ENCODE measurements at places on chromosomes 3 and 15.
A peak's percentile ranks its signal among the peaks of the same experiment; 100 is the strongest.

GRCh38 chr3:80889535-80889934 lies 871.9 kb downstream of the GBE1 start:
- DNase-seq = no peak

DNA sequence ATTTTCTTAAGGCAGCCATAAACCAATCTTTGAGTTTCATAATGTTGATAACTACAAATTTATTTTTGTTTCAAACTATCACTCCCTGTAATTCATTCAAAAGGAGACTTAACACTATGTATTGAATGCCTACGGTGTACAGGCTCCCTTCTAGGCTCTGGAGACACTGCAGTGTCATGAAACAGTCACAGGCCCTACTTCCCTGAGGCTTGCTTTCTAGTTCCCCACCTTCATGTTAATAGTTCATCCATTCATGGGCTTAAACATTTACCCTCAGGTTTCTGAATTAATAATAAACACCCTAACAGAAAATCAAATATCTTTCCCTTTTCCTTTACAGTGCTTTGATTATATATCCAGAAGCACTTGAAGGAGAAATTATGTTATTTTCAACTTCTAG lies 168.7 kb downstream of the CHL1 start:
- no peak for DNase-seq

GRCh38 chr15:88896333-88897033 lies 1.1 kb upstream of the HAPLN3 start:
- no peak for DNase-seq

GRCh38 chr3:30473374-30474051 lies 132.9 kb upstream of the TGFBR2 start:
- no peak for DNase-seq

- DNase-seq = no peak
Observed at GRCh38 chr3:111351334-111351733, 190.7 kb upstream of the CD96 start.

- peak; percentile 61 for DNase-seq
Observed at GRCh38 chr3:172675441-172676193, 35.2 kb downstream of the NCEH1 start.

- DNase-seq = no peak
Observed at GRCh38 chr3:103218146-103218545, 783.3 kb downstream of the ZPLD1 start.

GRCh38 chr3:149727656-149728055 lies 24.6 kb downstream of the COMMD2 start:
- DNase-seq = no peak

DNA sequence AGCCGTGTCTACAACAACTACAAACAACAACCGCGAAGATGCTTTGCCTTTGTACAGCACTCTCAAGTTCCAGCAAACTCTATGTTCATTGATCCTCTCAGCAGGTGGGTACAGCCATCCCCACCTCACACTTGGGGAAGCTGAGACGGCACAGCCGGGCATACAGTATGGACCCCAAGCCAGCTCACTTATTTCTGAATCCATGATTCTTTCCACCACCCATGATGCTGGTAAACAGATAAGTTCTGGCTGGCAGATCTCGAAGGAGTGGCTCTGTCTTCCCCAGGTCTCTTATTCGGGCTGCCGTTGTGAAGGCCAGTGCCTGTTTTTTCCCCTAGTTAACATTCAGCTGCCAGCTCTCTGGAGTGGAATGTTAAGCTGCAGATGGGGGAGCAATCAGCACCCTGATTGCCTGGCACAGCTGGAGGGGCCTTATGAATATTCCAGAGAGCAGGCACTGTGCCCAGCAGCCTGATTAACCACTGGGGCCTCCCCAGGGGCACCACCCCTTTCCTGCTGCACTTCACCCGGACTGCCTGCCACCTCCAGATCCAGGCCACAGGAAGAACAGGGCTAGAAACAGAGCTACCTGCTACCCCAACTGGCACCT lies 73.2 kb downstream of the CORO2B start:
- DNase-seq = no peak

DNA sequence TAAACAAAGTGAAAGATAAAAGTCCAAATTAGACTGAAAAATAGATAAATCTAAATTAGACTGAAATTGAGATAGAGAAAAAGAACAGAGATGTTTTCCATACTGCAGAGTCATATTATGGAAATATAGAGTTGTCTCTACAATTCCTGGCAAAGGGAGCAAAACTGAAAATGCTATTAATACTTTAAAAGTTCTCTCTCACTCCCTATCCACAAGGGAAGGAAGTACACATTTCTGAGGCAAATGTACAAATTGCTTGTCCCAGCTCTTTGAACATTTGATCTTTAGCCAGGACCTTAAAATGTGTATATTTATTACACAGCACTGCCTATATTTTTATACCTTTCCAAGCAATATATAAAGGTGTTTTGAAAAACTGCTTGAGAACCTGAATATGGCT lies 225.1 kb upstream of the SEMA6D start:
- no peak for DNase-seq

- no peak for DNase-seq
Observed at GRCh38 chr3:11591002-11591355, 52.7 kb downstream of the VGLL4 start.

DNA sequence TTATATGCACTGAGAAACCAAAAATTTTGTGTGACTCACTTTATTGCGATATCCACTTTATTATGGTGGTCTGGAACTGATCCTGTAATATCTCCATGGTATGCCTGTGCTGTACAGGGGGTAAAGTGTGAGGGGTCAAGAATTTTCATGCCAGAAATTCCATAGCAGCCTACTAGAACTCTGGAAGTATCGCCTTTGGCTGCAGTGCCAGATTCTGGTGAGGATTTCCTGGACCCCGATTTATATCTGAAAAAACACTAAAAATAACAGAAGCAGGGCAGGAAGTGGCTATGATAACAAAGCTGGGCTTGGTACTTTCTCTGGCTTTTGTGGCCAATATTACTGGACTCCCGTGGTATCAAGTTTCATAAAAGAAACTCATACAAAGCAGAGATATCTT lies 36.4 kb downstream of the CCDC80 start:
- DNase-seq = peak; percentile 52

- no peak for DNase-seq
Observed at GRCh38 chr3:61454801-61455200, 106.6 kb upstream of the PTPRG start.

GRCh38 chr3:109643590-109643989 lies 306.2 kb upstream of the DPPA4 start:
- DNase-seq = peak; percentile 83

DNA sequence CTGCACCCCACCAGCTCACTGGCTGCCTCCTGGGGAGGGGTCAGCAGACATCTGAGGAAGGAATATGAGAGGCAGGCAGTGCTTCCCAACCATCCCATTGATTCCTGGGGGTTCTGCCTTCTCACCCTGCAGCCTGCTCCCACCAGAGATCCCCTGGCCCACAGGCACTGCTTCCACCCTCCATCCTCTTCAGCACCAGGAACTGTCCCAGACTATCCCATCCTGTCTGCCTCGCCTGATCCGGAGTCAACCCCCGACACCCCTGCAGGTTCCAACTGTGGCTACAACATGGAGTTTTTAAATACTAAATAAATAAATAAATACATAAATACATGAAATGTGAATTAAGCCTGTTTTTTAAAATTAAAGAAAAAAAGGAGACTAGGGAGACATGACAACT lies 43.6 kb downstream of the CACNA2D2 start:
- no peak for DNase-seq

GRCh38 chr15:24878153-24878552 lies 76.6 kb upstream of the SNRPN start:
- no peak for DNase-seq

DNA sequence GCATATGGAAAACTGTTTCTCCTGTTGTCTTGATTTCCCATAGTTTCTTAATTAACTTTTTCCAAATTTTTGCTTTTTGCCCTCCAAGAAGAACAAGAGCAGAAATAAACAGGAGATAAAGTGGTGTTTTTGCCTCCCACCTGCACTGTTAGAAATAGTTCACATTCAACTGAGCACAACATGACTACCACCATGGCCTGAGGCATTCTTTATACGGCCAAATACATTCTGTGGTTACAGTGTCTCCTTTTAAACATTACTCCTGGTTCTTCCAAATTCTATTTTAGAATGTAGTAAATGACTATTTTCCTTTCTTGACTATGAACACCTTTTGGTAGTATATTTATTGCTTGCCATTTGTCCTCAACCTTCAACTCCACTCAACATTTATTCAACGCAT lies 98.5 kb downstream of the LARS2 start:
- DNase-seq = no peak

- no peak for DNase-seq
Observed at GRCh38 chr3:33758864-33759263, 39.6 kb upstream of the PDCD6IP start.

- no peak for DNase-seq
Observed at GRCh38 chr3:197007296-197007940, 22.2 kb downstream of the MELTF start.

DNA sequence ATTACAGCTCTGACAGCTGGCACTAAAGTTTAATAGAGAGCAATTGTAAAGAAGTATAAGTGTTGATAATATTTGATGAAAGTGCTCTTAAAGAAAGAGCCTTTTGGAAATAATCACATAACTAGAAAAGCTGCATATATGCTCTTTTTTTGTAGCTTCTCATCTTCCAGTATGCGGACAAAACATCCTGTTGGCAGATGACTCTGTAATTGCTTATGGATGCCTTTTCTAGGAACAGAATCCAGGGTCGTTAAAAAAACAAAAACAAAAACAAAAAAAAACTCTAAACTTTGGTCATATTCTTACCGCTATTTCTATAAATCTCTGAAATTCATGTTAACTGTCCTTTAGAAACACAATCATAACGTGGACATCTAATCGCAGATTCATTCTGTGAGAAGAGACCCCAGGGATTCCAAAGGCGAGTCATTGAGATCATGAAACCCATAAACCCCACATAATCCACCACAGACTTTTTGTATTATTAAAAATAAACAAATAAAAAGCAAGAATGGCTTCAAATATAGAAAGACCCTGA lies 109.8 kb downstream of the EPHA3 start:
- DNase-seq = no peak

DNA sequence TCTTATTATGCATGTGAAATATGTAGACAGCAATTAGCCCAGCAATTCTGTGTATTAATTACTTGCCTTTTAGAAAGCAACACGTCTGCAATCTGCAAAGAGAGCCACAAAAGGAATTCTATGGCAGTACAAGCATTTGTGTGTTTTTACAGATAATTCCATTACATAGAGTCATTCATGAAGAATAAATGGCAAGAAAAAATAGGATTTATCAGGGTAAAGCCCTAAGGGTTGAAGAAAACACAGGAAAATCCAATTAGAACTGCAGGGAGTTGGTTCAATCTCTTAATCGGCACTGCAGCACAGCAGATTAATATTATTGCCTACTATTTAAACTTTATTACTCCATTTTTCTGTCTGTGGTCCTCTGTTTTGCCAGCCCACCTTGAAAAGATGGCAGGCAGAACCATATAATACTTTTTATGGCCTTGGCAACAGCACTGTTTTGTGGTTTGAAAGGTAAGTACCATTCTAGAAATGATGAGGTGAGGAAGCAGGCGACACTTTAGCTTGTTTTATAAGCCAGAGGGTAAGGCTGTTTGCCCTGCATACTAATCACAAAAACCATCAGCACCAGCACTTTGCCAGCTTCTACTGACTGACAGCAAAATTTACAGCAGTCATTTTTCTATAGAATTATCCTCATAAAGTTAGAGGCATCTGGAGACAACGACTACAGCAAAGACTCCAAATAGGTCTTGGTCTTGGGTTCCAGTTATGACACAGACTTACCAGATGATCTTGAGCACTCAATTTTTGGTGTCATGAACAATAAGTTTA lies 638.2 kb upstream of the NAALADL2 start:
- DNase-seq = no peak

DNA sequence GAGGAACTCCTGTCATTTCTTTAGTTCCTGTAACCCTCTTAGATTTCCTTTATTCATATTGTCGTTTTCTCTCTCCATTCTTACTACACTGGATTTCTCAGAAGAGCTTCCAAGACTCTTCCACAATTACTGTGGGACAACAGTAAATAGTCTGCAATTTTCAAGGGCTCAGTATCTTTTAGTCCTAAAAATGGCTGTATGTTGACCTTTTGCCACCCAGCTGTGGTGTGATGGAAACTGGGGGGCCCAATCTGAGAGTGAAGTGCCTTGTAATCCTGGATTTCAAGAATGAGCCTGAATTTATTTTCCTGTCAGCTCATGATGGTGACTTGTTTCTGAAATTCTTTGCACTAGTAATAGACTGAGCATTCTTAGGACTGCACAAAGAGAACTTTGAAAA lies 277.6 kb upstream of the RASGRP1 start:
- no peak for DNase-seq

DNA sequence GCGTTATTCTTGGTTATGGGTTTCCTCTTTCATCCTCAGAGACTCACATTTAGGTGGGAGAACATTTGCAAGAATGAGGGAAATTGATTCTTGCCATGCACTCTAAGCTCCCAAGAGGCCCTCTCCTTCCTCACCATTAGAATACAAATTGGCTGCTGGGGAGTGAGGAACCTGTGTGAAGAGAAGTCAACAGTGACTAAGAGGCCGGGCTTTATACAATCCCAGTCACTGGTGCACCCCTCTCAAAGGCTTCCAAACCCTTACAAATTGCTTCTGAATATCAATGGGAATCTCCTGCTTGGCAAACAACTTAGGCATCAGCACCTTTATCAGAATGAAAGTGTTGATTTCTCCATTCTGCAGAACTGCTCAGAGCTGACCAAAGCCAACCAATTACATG lies 16.5 kb upstream of the RGMA start:
- no peak for DNase-seq

DNA sequence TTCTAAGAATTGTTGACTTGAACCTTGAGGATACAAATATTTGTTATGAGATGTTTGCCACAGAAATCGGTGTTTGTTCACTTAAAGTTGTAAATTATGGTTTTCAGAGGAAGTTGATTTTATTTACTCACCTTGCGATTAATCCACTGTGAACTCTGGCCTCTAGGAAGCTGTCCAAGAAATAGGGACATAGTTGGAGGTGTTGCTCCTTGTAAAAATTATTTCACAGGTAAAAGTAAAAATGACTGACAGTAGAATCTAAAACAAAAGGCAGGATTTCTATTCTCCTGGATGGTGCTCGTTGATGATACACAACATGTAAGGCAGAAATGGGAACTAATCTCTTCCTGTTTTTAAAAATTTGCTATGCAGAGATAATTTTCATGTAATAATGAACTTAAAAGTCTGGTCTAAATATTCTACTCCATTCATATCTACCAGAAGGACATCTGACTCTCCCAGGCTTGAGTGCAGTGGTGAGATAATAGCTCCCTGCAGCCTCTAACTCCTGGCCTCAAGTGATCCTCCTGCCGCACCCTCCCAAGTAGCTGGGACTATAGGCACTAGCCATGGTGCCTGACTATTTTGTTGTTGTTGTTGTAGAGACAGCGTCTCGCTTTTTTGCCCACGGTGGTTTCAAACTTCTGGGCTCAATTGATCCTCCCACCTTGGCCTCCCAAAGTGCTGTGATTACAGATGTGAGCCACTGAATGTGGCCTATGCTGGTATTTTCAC lies 17.1 kb upstream of the LZTFL1 start:
- no peak for DNase-seq

- DNase-seq = no peak
Observed at GRCh38 chr3:123153125-123154019, 48.4 kb upstream of the SEC22A start.

GRCh38 chr3:171328419-171329082 lies 131.7 kb downstream of the TNIK start:
- peak; percentile 57 for DNase-seq

Data from PC-9 (cell line).